ENCODE measurements at places on chromosomes 13 and 19.

GRCh38 chr13:79121286-79121685 lies 284.8 kb downstream of the RBM26 start:
- no peak for DNase-seq

DNA sequence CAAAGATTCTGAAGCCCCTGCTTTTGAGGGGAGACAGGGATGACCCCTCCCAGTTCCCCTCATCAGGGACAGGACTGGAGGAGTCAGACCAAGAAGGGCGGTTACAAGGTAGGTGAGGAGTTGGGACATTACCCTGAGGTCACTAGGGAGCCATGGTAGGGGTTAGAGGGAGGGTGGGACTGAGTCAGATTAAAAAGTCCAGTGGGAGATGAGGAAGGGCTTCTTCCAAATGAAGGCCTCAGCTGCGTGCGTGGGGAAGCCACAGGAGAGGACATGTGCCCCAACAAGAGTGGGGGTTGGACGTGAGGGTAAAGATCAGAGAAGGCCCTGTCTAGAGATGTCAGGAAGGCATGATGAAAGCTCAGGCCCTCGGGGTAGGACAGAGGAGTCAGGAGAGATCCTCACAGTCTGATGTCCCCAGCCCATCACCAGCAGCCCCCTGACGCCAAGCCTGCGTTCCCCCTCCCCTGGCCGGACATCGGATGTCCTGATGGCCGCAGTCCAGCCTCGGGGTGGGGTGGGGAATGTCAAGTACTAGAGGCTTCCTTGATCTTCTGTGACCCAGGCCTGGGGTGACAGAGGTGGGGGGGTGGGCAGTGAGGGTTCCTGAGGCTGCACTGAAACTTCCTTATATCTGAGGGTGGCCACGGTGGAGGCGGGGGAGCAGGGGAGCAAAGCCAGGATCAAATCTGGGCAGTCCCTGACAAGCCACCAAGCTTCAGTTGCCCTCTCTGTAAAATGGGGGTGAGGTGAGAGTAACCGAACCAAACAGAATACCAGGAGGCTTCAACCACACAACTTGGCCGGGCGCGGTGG lies 6.5 kb upstream of the MFSD12 start:
- DNase-seq, result no peak

DNA sequence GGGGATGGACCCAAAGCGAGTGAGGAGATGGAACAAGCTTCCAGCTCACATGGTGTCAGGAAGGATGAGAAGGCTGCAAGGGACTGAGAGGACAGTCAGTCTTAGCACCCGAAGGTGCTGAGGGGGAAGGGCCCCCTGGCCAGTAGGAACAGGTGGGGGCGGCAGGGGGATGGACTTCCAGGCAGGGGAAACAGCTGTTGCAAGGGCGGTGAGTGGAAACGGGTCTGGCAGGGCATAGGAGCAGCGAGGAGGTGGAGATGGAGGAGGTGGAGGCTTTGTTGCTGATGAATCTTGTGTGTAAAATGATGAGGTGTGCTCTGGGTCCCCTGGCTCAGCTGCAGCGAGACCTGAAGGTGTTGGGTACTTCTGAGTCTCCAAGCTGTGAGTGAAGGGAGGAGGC lies 1.2 kb downstream of the MAP1S start:
- DNase-seq, result no peak

- no peak for DNase-seq
These were observed 610 bp upstream of the WBP4 start for GRCh38 chr13:41060724-41061074.

All from smooth muscle cell of the brain vasculature (primary cell).